ENCODE measurements at places on chromosomes 11 and 22.

DNA sequence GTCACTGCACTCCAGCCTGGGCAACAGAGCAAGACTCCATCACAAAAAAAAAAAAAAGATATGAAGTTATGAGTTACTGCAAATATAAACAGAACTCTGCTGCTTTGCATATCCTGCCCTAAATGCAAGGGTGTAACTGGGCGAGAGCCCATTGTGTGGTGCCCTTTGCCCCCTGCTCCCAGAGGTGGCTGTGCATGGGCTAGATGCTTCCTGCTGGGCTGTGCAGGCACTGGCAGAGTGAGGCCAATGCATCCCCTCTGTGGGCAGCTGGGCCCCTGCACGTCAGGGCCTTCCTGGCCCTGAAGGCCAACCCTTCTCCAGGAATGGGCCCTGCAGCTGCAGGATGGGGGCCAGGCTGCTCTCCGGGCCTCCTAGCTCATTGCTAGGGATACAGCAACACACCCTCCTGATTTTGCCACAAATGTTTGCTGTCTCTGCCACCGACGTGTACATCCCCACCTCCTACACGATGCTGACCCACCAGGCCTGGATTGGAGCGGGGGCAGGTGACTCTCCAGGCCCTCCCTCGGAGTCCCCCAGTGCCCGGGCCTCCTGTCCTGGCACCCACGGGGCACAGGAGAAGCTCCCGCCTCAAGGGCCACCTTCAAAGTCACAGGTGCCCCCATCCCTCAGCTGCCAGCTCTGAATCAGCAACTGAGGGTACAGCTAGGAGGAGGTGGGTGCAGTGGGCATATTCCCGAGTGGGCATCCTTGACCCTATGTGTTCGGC lies 40.7 kb upstream of the COMT start:
- no peak for DNase-seq

- no peak for DNase-seq
These were observed 2830.6 kb upstream of the OR11H1 start for GRCh38 chr22:12697441-12697840.

DNA sequence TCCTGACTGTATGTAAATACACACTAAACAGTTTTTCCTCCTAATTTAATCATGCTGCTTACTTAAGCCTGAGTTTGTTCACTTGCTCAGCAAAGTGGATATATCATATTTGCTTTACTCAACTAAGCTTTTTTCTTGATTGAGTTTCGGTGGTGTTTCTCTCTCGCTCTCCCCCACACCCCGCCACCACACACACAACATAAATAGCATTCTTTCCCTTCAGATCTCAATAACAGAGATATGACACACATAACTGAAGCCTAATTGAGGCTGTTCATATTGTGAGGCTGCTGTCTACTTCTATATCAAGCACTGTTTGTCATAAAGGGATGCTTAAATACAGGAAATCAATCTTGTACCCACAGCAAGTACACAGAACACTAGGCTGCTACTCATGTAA lies 364.9 kb downstream of the FAT3 start:
- DNase-seq: no peak

DNA sequence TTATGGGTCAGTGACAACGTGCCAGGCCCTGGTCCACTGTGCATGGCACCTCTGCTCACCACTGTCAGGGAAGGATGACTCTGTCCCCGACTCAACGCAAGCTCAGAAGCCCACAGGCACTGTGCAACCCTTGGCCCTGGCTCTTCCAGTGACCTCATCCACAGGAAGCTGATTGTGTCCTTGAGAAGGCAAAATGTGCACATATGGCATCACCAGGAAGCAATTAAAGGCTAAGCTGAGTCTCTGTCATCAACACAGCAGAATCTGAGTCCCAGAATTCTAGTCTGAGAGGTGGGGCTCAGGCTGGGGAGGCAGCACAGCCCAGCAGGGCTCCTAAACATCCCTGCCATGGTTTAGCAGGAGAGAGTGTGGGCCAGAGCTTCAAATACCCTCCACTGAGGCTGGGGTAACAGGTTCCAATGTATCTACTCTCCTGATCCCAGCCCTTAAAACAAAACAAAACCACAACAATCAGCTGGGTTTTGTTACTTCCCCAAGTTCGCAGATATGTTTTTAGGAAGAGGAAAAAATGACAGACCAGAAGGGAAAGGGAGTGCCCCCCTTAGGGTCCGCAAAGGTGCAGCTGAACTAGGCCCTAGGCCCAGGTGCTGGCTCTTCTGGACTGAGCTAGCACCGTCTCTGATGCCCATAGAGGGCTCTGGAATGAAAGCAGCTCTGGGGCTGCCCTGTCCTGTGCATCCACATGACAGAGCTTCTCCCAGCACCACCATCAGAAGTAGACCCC lies 33.5 kb upstream of the GNAZ start:
- DNase-seq: no peak

GRCh38 chr11:46977038-46977813 lies 40.7 kb downstream of the CSTPP1 start:
- no peak for DNase-seq

DNA sequence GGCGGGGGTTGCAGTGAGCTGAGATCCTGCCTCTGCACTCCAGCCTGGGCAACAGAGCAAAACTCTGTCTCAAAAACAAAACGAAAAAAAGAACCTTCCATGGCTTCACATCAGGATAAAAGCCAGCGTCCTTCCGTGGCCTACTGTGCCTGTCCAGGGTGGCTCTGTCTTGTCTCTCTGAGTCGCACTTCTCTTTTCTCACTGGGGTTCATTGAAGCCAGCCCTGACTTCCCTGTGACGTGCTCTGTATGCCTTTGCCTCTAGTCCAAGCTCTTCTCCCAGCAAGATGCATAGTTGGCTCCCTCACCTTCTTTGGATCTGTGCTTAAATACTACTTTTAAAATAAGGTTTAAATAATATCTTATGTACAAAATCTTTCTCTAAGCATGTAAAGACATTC lies 11.6 kb downstream of the ATXN10 start:
- DNase-seq: no peak

DNA sequence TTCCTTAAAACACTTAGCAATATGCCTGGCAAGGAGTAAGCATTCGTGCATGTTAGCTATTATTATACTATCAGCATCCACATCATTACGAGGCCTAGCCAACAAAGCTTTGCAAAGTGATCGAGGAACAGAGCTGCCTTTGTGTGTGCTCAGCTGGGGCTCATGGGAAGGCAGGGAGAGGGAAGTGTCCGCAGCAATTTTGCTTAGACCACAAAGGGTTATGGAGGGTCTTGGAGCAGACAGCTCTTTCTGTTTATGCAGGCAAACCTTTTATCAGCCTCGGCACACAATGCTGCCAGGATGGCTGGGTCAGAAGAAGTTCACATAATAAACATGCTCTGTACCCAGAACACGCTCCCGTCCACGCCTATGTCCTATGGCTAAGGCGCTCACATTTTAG lies 10.9 kb upstream of the DKK3 start:
- no peak for DNase-seq

DNA sequence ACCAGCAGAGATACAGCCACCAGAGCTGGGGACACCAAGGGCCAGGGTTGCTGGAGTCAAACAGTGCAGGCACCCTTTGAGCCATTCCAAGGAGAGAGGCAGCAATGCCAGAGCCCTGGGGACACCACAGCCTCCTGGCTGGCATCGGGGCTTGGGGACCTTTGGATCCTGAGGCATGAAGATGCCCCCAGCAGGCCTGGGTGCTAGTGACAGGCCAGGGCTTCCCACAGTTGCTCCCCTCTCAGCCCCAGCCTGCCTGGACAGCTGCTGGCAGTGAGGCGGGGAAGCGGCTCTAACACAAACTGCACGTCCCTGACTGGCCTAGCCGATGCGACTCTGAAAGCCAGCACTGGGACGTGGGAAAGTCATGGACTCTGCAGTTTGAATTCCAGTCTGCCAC lies 2.7 kb downstream of the CD5 start:
- DNase-seq: no peak

DNA sequence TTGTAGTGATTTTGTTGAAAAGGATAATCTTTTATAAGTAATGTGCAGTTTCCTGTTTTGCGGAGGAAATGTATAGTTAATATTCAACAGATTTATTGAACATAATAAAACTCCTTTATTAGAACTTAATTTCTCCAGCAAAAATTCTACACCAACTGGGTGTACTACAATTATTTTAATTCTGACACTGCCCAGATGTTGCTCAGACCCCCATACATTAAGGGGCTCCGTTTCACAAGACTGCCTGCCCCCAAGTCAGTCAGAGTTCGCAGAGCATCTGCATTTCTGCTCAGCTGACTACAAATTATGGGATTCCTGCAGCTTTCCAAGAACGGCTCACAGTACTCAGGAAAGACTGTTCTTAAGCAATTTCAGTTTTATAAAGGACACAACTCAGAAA lies 6.2 kb downstream of the CEP57 start:
- no peak for DNase-seq

DNA sequence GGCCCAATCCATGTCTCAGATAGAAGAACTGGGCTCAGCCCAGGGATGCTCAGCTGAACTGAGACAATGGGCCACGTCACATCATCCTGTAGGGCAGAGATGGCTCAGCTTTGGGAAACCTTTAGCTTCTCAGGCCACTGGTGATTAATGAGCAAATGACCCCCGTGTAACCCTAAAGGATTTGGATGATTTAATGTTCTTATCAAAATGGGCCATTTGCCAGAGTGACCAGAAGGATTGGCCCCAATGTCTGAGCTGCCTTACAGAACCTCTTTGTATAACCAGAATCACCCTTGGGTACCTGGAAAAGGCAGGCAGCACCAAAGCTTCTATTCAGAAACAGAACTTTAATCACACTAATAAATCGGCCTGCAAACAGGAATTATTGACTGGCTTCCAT lies 73.7 kb downstream of the ABTB2 start:
- DNase-seq: no peak

DNA sequence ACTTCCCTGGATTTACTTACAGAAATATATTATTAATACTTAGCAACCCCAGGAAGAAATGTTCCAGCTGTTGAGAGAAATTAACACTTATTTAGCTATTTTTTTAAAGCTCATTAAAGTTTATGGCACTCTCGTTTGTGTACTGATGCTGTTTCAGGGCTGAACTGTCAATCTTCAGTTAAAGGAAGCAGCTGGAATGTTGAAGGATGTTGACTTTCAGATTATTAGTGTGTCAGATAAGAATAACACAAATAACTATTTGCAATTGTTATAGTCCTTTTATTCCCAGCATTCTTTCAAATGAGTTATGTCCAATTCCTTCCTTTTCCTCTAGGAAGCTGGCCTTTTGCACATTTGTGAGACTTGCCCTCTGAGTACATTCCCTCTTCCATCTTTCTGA lies 278.2 kb upstream of the RAG2 start:
- no peak for DNase-seq
